ENCODE measurements at places on chromosomes 16 and 17.

DNA sequence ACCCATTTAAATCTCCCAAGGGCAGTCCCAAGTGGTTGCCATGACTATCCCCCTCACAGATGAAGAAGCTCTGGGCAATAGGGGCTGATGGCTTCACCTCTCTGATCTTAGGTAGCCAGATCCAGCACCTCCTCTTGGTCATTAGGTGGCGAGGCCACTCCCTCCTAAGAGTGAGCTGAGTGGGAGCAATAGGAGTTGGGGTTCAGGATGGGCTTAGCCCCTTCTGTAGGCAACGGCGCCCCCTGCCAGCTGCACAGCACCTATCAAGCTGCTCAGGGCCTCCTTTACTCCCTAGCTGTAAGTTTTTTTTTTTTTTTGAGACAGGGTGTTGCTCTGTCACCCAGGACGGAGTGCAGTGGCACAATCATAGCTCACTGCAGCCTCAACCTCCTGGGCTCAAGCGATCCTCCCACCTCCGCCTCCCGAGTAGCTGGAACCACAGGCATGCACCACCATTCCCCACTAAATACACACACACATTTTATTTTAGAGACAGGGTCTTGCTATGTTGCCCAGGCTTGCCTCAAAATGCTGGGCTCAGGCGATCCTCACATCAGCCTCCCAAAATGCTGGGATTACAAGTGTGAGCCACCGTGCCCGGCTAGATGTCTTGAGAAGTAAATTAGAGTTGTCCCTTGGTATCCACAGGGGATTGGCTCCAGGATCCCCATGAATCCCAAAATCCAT, 3.5 kb upstream of the RRAD start:
- no peak for DNase-seq

GRCh38 chr16:48555597-48556242, 54.3 kb downstream of the N4BP1 start:
- no peak for DNase-seq

DNA sequence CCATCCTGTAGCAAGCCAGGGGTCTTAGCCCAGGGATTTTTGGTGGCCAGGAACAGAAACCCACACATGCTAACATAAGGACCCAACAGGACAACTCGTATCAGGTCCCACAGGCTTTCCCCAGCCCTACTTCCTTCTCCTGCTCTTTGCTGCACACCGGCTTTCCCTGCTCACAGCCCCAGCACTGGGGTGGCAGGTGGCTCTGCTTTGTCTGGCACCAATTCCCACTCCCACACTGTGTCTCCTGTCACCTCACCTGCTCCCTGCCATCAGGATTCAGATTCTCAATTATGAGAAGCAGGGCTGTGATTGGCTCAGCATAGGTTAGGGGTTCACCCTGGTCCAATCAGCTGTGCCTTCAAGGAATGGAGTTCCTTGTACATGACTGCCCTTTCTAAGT, 94.1 kb downstream of the TMEM132E start:
- no peak for DNase-seq

DNA sequence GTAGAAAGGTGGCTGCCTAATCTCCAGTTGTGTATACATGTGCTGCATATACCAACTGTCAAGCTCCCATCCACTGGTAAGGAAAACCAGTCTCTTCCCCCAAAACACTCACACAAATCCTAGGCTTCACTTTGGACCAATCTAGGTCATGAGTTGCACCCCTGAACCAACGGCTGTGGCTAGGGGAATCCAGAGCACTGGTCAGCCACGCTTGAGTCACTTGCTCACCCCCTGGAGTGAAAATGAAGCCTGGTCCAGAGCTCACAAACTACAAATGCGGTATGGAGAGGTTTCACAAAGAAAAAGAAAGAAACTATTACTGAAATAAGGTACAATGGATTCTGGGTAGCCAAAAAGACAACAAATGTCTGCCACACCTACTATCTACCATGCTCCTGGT, 66.1 kb upstream of the NLK start:
- DNase-seq = no peak

DNA sequence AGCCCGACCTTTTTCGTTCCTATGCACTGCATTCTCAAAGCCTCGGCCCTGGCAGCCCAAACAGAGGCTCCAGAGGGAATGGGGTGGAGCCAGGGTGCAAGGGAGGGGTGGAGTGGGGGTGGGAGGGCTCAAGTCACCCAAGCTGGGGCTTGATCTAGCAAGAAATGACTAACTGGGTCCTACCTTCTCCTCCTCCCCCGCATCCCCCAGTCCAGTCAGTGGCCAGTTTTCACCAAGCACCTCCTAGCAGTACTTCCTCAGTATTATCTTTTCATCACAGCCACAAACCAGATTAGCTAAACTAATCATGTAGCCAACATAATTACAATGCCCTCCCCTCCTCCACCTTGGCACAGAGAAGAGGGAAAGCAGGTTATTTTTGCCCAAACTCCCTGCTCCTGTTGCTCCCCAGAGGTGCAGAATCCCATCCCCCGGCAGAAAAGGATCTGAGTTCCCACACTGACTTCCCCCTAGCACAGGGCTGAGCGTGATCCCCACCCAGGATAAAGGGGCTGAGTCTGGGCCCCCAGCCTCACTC, 2.2 kb downstream of the JUP start:
- no peak for DNase-seq

DNA sequence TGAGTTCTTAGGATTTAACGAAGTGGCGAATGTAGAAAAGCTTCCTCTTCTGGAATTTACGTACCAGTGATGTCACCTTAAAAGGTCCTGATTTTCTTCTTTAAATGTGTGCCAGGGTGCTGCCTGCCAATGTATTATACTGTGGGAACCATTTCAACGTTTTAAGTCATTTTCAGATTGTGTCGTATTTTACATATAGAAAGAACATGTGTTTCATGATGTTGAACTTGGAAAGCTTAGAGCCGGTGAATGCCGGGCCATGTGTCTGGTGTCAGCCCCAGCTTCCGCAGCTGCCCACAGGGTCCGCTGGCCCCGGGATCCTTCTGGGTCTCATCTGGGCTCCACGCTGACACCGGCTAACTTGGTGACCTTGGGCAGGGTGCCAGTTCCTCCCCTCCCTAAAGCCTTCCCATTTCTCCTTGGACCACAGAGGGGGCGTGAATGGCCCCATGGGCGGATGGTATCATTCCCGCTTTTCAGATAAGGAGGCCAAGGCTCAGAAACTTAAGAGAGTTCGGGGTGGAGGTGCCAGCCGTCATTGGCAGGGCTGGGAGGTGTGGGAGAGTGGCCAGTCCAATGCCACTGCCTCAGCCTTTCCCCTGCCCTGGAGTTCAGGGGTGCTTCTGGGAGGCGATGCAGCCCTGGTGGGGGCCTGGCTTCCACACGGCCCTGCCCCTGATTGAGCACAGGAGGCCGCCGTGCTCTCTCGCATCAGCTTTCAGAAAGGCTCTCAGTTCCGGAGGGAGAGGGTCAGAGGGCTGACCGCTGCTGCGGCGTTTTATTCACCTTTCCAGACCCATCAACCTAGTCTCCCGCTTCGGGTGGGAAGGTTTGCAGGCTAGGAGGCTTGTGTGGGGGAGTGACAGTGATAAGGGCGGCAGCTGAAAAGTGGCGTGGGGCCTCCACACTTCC, 68.8 kb upstream of the CIBAR2 start:
- no peak for DNase-seq

DNA sequence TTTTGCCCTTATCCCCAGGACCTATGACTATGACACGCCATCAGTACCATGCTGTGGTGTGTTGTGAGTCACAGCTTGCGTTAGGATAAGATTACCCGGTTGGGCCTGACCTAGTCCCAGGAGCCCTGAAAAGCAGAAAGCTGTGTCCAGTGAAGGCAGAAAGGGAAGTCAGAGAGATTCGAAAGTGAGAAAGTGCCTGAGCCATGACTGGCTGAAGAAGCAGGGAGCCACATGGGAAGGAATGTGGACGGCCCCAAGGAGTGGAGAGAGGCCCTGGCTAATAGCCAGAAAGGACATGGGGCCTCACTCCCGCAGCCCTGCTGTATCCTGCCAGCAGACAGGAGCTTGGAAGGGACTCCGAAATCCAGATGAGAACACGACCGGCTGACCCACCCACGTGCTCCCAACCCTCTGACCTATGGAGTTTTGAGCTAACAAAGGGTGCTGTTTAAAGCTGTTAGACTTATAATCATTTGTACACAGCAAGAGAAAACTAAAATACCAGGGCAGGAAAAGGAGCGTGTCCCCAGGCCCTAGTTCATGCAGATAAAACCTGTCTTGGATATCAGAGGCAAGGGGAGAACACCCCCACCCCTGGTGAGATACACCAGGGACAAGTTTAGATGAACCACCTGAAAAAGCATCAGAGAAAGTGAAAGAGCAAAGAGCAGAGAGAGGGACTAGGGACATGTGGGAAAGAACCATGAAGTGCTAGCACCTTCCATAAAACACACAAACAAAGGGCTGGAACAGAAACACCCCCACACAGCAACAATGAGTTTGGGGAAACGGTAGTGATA, 115.3 kb downstream of the SLC39A11 start:
- no peak for DNase-seq

GRCh38 chr16:22027633-22028032, 19.7 kb downstream of the MOSMO start:
- DNase-seq = no peak

GRCh38 chr16:10990378-10990777, 46.0 kb downstream of the CLEC16A start:
- DNase-seq = no peak

- DNase-seq = no peak
Observed at GRCh38 chr17:36743130-36743529, 141.7 kb downstream of the MRM1 start.

GRCh38 chr17:5364156-5364555, 55.3 kb downstream of the NUP88 start:
- no peak for DNase-seq

DNA sequence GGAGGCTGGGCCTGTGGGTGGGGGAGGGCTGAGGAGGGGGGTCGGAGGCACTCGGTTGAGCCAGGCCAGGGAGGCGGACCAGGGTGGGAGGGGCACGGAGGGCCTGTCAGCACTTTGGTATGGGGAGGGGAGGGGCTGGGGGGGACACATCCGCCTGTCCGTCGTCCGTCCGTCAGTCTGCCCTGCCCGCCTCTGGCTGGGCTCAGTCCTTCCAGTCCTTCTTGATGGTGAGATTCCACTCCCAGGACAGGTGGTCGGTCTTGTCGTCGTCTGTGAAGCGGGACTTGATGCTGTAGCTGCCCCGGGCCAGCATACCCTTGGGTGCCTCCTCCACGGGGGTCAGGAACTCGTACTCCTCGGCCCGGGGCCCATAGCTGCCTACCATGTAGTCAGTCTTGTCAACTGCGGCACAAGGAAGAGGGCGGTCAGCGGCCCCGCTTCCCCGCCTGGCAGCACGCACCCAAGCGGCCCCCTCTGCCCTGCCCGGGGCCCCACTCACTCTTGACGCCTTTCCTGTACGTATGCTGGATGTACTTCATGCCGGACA, 2.4 kb downstream of the ARHGDIA start:
- no peak for DNase-seq

DNA sequence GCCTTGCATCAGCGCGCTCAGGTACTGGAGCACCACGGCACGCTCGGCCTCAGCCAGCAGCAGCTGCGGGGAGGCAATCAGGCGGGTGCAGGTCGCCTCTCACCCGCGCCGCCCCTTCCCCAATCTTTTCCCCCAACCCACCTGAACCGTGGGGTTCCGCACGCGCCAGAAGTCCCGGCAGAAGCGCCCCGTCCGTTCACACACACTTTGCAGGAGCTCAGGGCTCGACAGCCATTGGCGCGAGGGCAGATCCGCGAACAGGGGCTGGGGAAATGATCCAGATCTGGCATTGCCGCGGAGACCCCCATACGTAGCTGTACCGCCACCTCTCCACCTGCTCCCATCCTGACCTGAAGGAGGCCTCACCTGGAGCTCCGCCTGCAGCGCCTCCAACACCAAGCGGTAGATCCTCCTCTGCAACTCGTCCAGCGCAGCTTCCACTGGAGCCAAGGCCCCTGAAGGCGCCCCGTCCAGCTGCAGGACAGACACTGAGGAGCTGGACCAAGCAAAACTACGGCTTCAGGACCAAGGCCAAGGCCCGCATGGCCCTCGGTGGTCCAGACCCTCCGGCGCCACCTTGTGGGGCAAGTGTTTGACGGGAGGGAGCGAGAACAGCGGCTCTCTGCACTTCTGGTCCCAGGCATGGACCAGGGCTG, 1.4 kb upstream of the MATCAP1 start:
- peak; percentile 61 for DNase-seq

- no peak for DNase-seq
Observed at GRCh38 chr17:1978396-1978949, 46.7 kb downstream of the RTN4RL1 start.

DNA sequence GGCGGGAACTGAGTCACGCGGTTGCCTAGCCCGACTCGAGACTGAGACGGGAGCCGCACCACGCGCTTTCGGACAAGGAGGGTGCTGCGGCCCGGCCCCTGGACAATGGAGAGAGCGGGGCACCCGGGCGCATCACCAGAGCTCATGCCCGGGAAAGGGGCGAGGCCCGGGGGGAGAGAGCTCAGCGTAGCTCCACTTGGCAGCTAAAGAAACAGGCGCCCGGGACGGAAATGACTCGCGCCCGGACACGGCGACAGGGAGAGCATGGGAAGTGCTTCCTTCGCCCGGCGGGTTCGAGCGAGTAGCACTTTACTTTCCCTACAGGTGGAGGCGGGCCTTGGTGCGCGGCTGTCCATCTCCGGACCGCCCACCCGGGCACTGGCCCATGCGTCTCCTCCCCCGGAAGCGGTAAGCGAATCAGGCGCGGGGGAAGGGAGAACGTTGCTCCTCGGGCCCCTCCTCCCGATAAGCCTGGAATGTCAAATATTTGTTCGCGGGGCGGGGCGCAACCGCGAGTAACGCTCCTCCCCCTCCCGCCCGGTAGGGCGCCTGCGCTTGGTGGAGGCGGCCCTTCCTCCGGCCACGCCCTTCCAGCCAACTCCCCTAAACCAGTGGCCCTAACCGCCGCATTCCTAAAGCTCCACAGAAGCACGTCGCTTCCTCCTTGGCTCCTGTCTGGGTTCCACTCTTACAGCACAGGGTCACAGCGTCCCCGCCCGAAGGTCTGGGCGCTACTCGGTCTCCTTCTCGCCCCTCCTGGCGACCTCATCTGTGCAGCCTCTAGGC, 1.5 kb upstream of the ESRP2 start:
- DNase-seq = peak; percentile 74

Data from stimulated activated CD4-positive, alpha-beta T cell treated with anti-CD3 and anti-CD28 coated beads, Interleukin-15, amount 100 ng/mL, for 1 hour (primary cell).